IPS DF 6.9 (cell line): ENCODE measurements at places on chromosomes 11 and 22.

DNA sequence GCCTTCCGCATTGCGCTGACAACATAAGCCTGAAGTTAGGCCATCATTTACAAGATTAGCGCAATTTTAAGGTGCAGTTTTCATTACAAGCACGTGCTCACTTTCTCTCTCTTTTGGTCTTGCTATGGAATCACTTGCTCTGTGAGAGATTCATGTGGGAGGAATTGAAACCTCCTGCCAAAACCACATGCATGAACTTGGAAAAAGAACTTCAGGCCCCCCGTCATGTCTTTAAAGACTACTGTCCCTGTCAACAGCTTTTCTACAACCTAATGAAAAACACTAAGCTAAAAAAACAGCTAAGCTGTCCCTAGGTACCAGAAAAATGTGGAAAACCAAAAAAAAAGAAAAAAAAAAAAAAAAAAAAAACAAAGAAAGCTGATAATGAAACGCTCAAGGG lies 1707.6 kb upstream of the RAG2 start:
- DNase-seq = no peak

- no peak for DNase-seq
Measured at GRCh38 chr11:8744423-8744822, 61.8 kb downstream of the RPL27A start.

- DNase-seq = peak; percentile 37
Measured at GRCh38 chr11:32231909-32232493, 141.1 kb downstream of the RCN1 start.

- no peak for DNase-seq
Measured at GRCh38 chr22:46985507-46985882, 223.0 kb downstream of the TBC1D22A start.

GRCh38 chr22:48199667-48200066 lies 1437.2 kb downstream of the TBC1D22A start:
- no peak for DNase-seq

- no peak for DNase-seq
Measured at GRCh38 chr11:131350872-131351271, 19.5 kb upstream of the NTM start.

GRCh38 chr11:9003573-9004182 lies at the start of gene NRIP3:
NRIP3 (minus strand) TSS chr11:9004001; CDS start chr11:9003935, 66 bp downstream.
- no peak for DNase-seq

DNA sequence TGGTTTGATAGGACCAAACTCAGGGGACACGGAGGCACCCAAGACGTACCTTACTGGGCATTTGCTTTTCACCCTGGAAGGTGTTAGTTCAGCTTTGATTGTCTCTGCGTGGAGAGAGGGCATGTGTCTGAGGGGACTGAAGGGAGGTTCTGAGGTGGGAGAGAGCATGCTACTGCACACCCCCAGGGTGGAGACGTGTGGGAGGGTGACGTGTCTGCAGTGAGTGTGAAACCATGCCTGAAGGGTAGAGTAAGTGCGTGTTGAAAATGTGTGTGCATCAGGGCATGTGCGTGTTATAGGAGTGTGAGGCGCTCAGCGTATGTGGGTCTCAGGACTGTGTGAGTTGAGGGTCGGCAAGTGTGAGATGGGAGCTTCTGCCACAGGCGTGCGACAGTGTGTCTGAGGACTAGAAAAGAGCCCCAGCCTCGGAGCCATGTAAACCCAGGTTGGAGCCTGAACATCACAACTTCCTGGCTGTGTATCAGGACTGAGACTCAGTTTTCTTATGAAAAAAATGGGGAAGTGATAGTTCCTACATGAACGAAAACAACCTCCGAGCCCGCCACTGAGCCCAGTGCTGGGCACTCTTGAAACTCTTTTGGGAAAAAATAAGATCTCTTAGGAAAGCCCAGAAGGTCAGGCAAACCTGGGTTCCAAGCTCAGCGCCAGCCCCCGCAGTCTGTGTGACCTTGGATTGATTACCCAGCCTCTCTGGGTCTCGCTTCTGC lies 11.8 kb upstream of the KCNJ11 start:
- no peak for DNase-seq

GRCh38 chr22:26835929-26836528 lies 178.6 kb downstream of the MIAT start:
- DNase-seq = peak; percentile 75

GRCh38 chr11:43278193-43278956 lies 33.4 kb upstream of the API5 start:
- no peak for DNase-seq

- DNase-seq = no peak
Measured at GRCh38 chr11:17443000-17443399, 33.6 kb downstream of the ABCC8 start.

GRCh38 chr11:58622344-58622743 lies at the start of gene CNTF:
CNTF (plus strand) TSS chr11:58622665; CDS start chr11:58622753, 88 bp downstream.
- no peak for DNase-seq

DNA sequence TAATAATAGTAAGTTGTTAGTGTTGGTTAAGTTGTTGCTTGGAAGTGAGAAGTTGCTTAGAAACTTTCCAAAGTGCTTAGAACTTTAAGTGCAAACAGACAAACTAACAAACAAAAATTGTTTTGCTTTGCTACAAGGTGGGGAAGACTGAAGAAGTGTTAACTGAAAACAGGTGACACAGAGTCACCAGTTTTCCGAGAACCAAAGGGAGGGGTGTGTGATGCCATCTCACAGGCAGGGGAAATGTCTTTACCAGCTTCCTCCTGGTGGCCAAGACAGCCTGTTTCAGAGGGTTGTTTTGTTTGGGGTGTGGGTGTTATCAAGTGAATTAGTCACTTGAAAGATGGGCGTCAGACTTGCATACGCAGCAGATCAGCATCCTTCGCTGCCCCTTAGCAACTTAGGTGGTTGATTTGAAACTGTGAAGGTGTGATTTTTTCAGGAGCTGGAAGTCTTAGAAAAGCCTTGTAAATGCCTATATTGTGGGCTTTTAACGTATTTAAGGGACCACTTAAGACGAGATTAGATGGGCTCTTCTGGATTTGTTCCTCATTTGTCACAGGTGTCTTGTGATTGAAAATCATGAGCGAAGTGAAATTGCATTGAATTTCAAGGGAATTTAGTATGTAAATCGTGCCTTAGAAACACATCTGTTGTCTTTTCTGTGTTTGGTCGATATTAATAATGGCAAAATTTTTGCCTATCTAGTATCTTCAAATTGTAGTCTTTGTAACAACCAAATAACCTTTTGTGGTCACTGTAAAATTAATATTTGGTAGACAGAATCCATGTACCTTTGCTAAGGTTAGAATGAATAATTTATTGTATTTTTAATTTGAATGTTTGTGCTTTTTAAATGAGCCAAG lies 2.7 kb downstream of the NEAT1 start:
- no peak for DNase-seq

DNA sequence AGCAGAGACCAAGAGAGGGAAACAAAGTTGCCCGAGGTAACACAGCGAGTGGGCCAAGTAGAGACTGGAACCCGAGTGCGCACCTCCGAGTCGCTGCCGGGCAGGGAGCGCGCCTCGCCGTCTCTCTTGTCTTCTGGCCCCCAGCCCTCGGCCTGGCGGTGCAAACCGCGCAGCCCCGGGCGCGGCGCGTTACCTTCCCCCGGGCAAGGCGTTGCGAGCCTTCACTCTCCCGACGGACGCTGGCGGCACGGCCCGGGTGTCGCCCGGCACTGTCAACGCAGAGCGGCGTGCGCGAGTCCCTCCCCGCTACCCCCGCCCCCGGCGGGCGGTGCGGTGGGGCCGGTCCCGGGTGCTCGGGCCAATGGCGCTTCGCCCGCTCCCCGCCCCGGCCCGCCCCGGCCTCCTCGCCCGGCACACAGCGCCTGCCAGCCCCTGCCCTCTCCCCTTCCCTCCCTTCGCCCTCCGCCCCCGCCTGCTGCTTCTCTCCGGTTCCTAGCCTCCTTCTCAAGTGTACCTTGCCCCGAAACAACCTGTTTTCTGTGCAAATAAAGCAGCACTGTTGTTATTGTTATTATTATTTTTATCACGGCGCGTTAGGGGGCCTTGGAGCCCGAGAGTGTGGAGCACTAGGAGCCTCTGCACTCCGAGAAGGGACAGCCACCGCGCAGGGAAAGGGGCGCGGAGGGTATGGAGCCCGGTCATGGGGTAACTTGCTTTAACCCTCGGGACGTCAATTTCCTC lies at the start of gene SYTL2:
SYTL2 (minus strand) TSS at position 271 of the 741 bp plus-strand sequence. CDS start 53,416 bp downstream, outside the sequence.
- peak; percentile 48 for DNase-seq

GRCh38 chr22:36327922-36328551 lies 59.7 kb downstream of the MYH9 start:
- DNase-seq = no peak

- no peak for DNase-seq
Measured at GRCh38 chr11:46729110-46730027, 10.4 kb downstream of the F2 start.

DNA sequence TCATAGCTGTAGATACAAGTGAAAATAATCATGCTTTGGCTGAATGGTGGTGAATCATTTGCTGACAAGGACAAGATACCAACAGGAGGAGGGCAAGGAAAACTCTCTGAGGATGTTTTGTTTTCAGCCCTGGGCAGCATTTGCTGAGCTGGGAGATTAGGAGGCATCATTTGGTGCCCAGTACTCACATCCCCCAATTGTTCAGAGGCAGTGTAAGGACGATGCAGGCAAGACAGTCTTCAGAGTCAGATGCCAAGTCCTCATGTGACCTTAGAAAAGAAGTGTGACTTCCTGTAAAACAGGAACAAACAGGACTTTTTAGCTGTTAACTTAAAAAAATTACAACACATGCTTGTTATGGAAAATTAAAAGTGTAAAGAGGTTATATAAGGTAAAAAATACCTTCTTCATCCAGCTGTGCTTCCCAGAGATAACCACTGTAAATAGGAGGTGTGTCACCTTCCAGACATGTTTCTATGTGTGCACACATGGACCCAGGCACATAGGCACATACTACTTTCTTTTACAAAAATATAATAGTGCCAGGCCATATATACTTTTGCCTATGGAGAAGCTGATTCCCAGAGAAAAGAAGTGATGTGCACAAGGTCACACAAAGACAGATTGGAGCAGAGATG lies 18.0 kb downstream of the CNTF start:
- DNase-seq = no peak

DNA sequence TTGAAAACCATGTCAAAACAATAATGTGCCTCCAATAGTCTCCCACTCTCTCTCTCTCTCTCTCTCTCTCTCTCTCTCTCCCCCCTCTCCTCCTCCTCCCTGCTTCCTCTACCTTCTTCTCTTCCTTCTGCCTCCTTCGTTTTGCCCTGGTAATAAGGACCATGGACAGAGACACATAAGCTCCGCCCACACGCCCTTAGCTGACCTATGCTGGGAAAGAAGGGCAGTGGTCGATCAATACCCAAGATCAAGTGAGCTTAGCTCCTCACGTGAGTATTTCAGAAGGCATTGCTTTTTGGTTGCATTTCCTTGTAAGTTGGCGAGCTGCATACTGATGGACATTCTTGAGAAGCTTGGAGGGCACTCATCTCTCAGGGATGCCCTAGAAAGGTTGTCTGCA lies 194.8 kb downstream of the MIAT start:
- DNase-seq = peak; percentile 71

DNA sequence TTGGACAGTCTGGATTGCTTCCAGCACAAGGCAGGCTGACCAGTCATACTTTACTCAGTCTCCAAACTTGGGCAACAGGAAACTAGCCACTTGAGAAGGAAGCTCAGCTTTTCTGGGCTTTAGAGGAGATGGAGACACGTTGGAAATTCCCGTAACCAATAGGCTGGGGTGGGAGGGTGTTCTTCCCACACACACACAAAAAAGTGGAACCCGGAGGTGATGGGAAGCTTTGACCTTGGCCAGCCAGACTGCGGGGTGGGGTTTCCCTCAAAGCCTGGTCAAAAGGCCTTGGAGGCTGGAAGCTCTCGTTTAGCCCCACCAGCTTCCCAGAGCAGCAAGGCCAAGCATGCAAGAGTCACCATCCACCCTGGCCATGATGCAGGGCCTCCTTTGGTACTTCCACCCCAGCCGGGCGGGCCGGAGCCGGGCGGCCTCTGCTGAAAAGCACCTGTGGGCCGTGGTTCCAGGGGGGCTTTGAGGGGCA lies 126.2 kb downstream of the BCR start:
- DNase-seq = no peak

DNA sequence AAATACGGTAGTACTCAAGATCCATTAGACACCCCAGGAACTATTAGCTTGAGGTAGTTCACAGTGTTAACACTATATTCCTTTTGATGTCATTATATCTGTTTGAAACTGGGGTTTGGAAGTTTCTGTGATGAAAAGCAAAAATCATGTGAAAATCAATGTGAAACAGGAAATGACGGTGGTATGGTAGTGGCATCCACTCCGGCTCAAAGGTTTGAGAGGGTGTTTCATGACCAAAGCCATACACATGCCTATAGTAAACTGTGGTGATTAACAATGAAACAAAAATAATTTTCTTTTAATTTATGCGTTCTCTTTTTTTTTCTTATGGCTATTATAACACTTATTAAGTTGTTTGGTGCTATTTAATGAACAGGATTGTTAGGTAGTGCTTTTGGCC lies 10.9 kb downstream of the RAB38 start:
- DNase-seq = no peak

DNA sequence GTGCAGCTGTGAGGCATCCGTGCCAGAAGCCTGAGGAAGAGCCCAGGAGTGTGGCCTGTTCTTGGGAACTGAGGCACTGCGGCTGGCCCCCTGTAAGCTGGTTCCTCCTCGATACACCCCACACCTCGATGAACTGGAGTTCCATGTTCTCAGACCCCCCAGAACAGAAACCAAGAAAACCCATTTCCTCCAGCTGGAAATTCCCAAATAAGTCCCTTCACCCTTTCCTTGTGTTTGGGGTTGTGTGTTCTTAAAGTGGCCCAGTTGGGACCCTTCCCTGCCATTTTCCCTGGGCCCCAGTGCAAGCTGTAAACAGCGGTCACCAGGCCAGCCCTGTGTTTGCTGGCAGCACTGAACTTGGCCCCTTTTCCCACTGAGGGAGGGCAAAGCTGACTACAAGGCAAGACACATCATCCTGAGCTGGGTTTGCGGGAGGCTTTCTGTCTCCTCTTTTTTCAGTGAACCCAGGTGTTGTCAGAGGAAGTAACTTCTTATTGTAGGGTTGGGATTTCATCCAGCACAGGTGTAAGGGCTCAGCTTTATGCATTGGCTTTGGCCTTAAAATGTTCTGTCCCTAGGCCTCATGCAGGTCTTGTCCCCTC lies 60.1 kb upstream of the MPEG1 start:
- DNase-seq = no peak

GRCh38 chr11:31816468-31817053 lies 5.4 kb upstream of the PAX6 start:
- no peak for DNase-seq
